ENCODE measurements at places on chromosomes 16 and 17.

DNA sequence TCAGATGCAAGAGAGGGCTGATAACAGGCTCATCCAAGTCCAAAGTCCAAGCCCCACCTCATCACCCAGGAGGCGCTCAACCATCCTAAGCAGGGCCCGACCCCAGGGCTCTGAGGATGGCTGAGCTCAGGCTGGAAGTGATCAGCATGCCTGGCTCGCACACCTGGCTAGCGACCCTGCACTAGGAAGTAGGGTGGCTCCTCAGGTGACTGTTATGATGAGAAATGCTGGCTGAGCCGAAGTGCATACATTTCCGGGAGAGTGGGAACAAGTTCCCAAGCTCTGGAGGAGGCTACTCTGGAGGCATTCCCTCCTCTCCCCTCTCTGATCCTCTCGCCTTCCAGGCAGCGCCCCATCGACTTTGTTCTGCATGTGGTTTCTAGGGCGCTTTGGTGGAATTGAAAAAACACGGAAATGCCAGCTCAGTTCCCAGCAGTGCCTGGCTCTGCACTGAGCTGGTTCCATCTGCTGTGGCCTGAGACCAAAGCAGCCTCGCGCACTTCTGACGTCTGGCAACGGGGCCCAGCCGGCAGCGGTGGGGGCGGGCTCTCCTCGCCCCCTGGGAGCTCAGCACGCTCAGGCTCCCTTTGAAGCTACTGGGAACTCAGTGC is 130.3 kb downstream of the IRF8 start:
- peak; percentile 62 for DNase-seq

- DNase-seq = peak; percentile 90
These were observed 1.4 kb downstream of the HAGHL start for GRCh38 chr16:728131-728889.

DNA sequence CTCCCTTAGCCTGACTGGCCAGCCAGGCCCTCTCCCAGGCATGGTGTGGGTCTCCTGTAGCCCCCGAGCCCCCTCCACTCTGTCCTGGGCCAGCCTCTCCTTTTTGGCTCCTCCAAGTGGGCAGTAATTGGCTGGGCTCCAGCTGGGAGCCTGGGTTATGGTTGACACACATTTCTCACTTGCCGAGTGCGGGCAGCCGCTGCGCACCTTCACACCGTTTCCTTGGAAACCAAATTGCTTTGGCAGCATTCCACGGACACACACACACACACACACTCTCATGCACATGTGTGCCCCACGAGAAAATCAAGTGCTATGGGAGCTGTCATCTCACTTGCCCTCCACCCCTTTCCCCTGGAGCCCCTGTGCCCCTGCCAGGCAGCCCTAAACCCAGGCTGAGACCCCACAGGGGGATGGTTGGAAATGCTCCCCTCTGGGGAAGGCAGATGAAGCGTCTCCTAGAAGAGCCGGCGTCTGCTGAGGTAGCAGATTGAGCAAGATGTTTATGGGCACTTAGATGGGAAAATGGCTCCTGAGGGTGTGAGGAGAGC is 402.7 kb upstream of the TNRC6C start:
- no peak for DNase-seq

DNA sequence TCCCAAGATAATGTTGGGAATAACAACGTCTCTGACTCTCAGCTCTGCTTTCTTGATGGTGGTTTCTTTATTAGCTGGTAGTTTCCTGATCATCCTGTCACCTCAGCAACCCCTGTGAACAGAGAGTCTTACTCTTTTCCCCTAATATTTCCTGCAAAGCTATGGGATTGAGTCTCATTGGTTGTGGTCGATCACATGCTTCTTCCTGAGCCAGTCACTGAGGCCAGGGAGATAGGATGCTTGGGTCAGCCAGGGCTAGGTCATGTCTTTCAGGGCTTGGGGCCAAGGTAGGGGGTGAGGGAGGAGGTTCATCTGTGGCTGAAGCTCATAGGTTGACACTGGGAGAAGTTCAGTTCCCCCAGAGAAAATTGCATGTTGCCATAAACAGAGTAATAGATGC is 114.3 kb downstream of the ABCC1 start:
- no peak for DNase-seq

- no peak for DNase-seq
These were observed 20.7 kb downstream of the SLC47A1 start for GRCh38 chr17:19554393-19554792.

DNA sequence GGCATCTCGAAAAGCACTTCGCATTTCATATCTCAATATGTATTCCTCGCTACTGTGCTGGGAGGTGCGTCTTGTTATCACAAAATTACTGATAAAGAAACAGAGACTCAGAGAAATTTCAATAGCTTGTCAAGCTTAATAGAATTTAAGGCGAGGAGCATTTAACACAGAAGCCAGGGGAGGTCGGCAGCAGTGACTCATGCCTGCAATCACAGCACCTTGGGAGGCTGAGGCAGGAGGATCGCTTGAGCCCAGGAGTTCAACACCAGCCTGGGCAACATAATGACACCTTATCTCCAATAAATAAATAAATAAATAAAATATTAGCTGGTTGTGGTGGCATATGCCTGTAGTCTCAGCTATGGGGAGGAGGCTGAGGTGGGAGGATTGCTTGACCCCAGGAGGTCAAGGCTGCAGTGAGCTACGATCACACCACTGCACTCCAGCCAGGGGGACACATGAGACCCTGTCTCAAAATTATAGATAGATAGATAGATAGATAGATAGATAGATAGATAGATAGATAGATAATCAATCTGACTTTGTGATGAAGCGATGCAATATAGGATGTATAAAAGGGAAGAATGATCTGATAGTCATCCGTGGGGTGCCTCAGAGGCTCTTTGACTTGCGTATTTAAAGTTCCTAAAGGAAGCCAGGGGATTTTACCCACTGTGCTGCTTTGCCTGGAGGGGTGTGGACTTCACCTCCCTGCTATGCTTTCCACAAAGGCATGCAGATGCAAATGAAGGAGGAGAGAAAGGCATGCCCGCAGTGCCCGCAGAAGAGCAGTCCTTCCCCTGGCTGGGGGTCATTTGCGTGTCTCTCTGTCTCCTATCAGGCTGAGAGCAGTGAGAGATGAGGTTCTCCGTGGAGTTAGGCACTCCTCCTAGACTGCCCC is 15.9 kb upstream of the USP10 start:
- DNase-seq = peak; percentile 77

GRCh38 chr17:17411692-17412091 is 65.1 kb upstream of the MED9 start:
- DNase-seq = no peak

- no peak for DNase-seq
These were observed 452.2 kb upstream of the EEF2KMT start for GRCh38 chr16:5549802-5550201.

GRCh38 chr16:89721546-89722391 is 432 bp downstream of the ZNF276 start:
- DNase-seq = peak; percentile 77

- peak; percentile 46 for DNase-seq
These were observed 7.8 kb upstream of the CCL15 start for GRCh38 chr17:36008998-36009665.

GRCh38 chr16:27085182-27085581 is 18.5 kb downstream of the C16orf82 start:
- no peak for DNase-seq

DNA sequence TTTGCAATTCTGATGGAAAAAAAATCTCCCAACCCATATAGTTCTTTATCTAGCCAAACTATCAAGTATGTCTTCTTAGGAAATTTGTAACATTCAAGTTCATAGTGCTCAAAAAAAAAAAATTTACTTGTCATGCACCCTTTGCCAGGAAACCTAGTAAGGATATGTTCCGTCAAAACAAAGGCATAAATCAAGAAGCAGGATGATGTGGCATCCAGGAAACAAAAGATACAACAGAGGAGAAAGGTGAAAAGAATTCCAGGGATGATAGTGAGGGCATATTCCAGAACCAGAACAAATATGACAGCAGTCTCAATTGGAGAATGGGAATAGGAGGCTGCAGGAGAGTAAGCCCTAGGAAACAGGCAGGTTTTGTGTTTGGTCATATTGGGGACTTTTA is 104.6 kb downstream of the SPAG9 start:
- DNase-seq = no peak

- DNase-seq = peak; percentile 67
These were observed 11.5 kb upstream of the SRCIN1 start for GRCh38 chr17:38617074-38617860.

GRCh38 chr16:81894592-81894991 is 115.5 kb downstream of the PLCG2 start:
- DNase-seq = no peak

DNA sequence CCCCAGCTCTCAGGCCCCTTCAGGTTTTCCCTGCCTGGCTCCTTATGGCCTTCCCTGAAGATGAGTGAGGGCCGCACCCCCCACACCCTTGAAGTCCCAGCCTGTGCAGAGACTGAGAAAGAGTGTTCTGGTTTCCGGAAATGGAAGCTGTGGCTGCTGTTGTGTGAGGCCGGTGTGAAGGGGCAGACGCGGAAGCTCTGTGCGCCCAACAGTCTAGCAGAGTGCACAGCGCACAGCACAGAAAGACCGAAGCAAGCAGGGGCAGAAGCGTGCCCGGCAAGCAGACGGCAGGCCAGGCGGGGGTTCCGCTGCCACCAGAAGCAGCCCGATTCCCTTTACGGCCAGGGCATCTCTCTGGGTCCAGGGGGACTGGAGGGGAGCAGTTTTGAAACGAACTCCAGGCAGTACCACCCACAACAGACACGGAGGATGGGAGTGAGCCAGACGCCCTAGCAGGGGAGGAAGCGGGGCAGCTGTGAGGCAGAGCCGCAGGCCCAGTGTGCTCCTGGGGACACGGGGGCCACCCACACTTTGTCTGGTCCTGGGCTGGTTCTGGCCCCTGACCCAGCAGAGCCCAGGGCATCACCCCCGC is 16.7 kb downstream of the TPSG1 start:
- DNase-seq = no peak

DNA sequence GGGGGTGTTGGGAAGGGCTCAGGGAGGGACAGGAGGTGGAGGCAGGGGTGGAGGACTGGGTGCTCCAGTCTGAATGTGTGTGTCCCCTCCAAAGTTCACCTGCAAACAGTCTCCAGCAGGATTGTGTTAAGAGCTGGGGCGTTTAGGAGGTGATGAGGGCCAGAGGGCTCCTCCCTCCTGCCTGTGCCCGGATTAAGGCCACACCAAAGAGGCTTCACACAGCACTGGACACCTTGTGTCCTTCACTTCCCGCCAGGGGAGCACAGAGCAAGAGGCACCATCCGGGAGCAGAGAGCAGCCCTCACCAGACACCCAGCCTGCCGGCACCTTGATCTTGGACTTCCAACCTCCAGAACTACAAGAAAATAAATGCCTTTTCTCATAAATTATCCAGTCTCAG is 30.2 kb upstream of the ENPP7 start:
- no peak for DNase-seq

GRCh38 chr17:6257336-6257735 is 177.6 kb downstream of the AIPL1 start:
- no peak for DNase-seq

GRCh38 chr17:68820476-68820824 is 134.7 kb downstream of the ABCA8 start:
- no peak for DNase-seq

GRCh38 chr17:79079421-79080200 is 5.0 kb downstream of the ENGASE start:
- no peak for DNase-seq

DNA sequence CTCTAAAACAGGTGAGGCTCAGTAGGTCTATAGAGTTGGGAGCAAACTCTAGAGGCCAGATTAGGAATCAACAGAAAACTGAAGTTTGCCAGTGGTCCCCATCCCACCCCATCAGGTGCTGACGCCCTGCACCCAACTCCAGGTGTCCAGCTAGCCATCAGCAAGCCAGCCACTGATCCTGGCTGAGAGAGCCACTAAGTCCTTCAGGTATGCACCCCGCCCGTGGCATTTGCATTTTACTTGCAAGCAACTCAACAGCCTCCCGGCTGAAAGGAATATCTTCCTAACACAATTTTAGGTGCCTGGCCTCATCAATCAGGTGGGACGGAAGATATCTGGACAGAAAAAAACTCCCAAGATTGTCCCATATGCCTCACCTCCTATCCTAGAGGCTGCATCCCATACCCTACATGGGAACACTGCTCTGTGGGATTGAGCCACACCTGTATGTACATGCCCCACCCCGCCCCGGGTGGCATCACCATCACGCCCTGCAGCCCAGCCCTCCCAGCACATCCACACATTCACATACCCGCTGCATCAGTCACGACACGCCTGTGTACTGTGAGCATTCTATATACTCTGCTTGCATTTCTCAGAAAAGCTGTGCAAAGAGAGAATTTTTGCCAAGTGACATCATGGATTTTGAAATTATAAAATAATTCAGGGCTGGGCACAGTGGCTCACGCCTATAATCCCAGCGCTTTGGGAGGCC is 8.3 kb downstream of the OTOP3 start:
- DNase-seq = no peak

- no peak for DNase-seq
These were observed 8.6 kb downstream of the CMIP start for GRCh38 chr16:81453091-81453728.

- DNase-seq = no peak
These were observed 27.2 kb downstream of the SPNS2 start for GRCh38 chr17:4525691-4526397.

- DNase-seq = peak; percentile 37
These were observed 103.9 kb upstream of the ZNF750 start for GRCh38 chr17:82943751-82944150.

- DNase-seq = no peak
These were observed 5.4 kb upstream of the DRC7 start for GRCh38 chr16:57688987-57689761.

DNA sequence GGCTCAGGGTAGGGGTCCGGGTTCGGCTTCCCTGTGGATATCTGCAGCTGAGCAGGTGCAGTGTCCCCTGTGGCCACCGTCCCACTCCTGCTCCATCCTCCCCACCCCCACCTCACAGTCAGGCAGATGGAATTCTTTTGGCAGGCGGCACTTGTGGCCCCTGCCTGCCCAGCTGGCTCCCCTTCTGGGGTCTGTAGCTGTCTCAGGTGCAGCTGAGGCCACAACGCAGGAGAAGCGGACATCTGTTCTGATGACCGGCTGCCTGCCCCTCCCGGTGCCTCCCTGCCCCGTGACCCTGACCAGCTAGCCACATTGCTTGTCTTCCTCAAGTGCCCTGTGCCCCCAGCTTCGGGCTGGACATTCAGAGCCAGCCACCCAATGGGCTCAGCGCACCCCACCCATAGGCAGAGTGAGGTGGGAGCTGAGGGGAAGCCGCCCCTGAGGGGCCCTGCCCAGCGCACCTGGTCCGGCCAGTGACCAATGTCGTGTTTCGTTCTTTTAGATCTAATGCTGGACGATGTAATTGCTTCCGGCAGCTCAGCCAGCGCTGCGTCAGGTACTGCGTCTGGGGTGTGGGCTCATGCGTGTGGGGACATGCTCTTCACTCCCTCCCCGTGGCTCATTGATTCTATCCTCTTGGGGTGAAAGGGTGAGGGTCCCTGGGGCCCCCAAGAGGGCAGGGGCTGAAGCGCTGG is 25.2 kb upstream of the ABCC3 start:
- DNase-seq = no peak

GRCh38 chr16:83475108-83475507 is 332.7 kb upstream of the HSBP1 start:
- peak; percentile 55 for DNase-seq

Measured in islet precursor cell (in vitro differentiated cells).